Activated T-cell treated with anti-CD3 and anti-CD28 coated beads, Interleukin-2, amount 50 U/mL, for 48 hours (primary cell): ENCODE measurements at places on chromosomes 1 and 21.

GRCh38 chr1:81490614-81491013 lies 310.1 kb upstream of the ADGRL2 start:
- no peak for DNase-seq

GRCh38 chr1:57124768-57125446 lies 159.1 kb upstream of the C8B start:
- DNase-seq, result peak; percentile 22

DNA sequence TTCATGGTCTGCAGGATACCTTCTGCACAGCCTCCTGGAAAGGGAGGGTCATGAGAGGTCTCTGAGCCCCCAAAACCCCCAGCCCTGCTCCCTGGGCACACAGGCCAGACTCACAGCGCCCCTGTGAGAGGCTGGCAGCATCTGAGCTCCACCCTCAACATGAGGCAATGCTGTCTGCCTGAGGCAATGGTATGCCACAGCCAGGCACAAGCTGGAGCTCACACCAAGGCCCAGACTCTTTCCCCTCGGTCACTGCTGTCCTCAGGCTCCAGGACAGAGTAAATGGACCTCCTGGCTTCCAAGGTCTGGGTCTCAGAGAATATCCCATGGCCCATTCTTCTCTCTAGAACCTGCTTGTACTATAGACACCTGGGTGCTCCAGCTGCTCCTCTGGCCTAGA lies 17.2 kb downstream of the MEF2D start:
- no peak for DNase-seq

DNA sequence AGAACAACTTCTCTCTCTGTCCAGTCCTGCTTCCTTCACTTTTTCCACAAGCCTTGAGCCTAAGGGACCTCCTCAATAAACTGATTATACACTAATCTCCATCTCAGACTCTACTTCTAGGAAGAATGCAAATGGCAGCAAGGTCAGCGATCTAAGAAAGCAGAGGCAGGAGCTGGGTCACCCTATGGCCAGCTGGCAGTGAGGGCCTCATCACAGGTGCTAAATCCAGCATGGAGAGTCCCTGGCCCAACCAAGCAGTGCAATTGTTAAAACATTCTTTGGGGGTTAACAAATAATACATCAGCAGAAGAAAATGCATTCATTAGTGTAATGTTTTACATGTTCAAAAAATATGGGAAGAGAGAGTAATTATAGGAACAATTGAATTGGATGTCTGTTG lies 416.0 kb downstream of the SIPA1L2 start:
- DNase-seq, result no peak

- no peak for DNase-seq
Measured at GRCh38 chr21:33865176-33865575, 50.4 kb downstream of the ATP5PO start.

GRCh38 chr1:42993502-42994136 lies 35.0 kb upstream of the SLC2A1 start:
- DNase-seq, result no peak

DNA sequence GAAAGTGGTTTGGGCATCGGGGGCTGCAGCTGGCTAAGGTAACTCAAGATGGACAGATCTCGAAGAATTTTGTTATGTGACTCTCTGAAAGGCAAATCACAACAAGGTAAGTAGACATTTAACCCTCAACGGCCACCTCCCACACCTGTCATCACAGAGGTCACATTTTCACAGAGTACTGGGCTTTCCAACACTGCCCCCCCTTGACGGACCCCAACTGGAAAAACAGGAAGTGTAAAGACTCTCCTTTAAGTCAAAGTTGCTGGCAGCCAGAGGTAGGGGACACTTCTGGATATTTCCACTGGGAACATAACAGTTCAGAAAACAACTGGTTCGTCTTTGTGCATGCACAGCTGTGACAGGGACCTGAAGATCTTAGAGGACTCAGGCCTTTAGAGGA lies 22.3 kb downstream of the NOL9 start:
- DNase-seq, result no peak

GRCh38 chr1:238089615-238090014 lies 198.9 kb upstream of the ZP4 start:
- DNase-seq, result no peak

DNA sequence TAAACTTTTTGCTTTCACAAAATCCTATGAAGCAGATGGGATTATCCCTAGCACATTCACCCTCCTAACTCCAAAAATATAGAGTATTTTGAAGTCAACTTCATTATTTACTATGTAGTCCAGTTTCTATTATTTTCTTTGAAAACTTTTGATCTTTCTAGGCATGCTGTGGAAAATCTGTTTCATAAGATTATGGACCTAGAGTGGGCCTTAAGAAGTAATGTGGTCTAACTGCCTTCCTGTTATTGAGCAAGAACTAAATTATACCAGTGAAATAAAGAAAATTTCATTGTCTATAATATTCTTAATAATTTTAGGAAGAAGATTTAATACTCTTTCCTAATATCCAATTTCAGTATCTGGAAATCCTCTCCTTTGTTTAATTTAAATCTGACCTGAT lies 58.1 kb downstream of the PRKACB start:
- no peak for DNase-seq
